ENCODE measurements at places on chromosomes 13 and 19.

DNA sequence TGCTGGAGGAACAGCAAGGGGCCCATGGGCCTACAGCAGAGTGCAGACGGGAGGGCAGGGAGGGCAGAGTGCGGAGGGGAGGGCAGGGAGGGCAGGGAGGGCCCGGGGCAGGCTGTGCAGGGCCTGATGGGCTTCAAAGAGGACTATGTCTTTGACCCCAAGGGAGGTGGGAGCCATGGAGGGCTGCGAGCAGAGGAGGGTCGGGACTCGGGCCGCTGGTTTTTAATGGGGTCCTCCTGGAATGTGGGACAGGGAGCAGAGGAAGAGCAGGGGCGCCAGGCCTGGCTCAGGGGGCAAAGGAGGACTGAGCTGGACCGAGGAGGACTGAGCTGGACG is 3.6 kb downstream of the PIP5K1C start:
- DNase-seq = no peak

GRCh38 chr13:28583651-28584091 is 75.3 kb upstream of the POMP start:
- no peak for DNase-seq

DNA sequence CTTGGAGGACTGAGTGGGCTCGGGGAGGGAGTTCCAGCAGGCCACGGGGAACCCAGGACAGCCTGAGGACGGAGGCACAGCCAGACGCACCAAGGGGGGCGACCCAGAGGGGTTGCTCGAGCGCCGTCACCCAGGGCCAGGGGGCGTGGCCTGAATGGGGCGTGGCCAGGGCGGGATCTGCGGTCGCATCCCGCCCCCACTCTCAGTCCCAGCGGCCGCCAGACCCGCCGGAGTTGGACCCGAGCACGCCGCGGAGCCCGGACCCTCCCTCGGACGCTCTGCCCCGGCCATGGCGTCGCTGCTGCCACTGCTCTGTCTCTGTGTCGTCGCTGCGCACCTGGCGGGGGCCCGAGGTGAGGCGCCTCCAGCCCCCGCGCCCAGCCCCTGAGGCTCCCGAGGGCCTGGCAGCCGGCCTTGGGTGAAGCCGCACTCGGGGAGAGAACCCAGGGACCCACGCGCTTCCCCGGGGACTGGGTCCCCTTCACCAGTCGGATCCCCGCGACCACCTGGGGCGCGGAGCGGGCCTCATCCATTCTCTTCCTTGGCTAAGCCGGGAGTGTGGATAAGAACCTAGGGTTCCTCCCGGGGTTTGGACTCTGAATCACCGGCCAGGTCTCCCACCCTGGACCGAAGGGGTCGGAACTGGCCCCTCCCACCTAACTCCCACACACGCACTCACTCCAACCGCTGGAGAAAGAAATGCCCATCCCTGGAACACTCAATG is at the start of gene CILP2:
Gene CILP2, plus strand, starts transcription at position 205 of the 724 bp plus-strand sequence. Its CDS starts 85 bp downstream, at position 290.
- DNase-seq = no peak

DNA sequence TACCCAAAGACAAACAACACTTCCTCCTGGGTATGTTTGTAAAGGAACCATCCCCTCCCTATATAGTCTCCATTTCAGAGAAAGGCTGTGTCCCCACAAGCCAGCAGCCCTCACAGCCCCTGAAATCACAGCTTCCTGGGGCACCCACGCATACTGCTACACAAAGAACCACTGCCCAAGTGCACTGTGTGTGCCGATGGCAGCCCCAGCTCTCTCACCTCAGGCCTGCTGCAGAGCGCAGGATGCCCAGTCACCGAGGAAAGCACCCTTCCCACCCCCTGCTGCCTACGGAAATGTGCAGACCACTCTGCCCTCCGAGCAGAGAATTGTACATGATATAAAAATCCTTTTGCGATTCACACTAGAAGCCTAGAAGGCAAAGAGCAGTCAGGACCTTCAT is 39.4 kb downstream of the SOHLH2 start:
- no peak for DNase-seq

DNA sequence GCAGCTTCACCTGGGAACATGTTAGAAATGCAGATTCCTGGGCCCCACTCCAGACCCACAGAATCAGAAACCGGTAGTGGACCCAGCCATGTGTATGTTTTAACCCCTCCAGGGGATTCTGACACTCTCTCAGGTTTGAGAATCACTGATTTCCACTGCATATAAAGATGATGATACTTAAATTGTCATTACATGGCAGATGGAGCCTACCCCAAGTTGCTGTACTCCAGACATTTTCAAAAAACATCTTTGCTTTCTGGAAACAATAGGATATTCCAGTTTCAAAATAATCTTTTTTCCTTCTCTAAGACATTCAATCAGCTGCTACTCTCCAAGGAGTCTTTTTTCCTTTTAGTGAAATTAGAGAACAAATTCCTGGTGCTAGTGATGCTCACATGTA is 48.6 kb upstream of the RGCC start:
- DNase-seq = no peak

DNA sequence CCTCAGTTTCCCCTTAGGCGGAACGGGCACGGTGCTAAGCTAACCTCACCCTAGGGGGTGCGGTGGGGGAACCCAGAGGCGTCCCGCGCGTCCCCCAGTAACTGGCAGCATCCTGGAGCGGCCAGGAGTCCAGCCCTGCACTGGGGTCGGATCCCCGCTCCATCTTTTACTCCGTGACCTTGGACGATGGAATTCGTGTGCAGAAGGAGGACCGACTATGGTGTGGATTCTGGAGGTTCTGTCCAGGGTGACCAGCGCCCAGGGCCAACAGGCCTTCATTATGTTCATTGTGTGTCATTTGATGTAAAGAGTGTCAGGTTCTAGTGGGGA is 630 bp downstream of the SPPL2B start:
- DNase-seq = no peak

GRCh38 chr13:110305949-110306339 is 1.0 kb downstream of the COL4A1 start:
- DNase-seq = no peak

Data from stimulated activated CD8-positive, alpha-beta memory T cell treated with anti-CD3 and anti-CD28 coated beads, Interleukin-2, amount 100 ng/mL, for 1 hour (primary cell).